ENCODE measurements at places on chromosomes 12 and 14.

DNA sequence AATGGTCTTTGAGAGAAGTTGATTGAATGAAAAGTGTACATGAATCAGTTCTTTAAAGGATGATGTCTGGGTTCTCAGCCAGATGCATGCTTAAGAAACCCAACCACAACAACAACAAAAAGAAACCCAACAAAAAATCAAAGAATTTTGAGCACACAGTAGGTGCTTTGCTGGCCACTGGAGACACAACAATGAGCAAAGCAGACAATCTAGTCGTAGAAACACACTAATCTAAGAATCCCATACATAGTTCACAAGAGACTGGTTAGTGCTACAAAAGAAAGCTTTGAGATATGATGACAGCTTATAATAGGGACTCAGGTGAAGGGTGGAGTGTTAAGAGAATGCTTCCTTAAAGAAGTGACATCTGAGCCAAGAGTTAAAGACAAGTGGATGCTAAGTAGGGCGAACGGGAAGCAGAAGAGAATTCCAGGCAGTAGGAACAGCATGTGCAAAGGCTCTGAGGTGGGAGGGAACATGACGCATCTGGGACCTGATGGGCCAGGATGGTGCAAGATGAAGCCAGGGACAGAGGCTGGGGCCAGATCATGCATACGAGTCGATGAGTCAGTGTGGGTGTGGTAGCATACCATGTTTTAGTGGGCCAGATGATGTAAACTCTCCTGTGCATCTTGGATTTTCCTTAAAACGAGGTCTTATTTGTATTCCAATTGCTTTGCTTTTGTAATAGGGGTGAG lies 4.6 kb upstream of the HIP1R start:
- no peak for DNase-seq

GRCh38 chr12:8846305-8846704 lies 23.9 kb downstream of the A2ML1 start:
- no peak for DNase-seq

- no peak for DNase-seq
These were observed 11.2 kb upstream of the GNPNAT1 start for GRCh38 chr14:52802597-52802996.

DNA sequence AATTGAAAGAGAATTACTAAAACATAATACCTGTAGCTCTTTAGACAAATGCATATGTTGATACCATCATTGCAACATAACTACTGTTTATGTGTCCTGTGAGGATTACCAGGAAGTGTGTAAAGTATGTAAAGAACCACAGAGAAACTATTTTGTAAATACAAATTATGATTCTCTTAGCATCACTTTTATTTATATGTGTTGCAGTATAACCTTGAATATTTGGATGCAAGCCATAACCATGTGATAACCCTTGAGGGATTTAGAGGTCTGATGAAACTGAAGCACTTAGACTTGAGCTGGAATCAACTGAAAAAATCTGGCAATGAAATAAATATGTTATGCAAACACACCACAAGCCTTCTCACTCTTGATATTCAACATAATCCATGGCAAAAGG lies 77.5 kb downstream of the LRRC9 start:
- DNase-seq: peak; percentile 83

GRCh38 chr12:71967211-71967610 lies 28.6 kb downstream of the TPH2 start:
- DNase-seq: no peak

DNA sequence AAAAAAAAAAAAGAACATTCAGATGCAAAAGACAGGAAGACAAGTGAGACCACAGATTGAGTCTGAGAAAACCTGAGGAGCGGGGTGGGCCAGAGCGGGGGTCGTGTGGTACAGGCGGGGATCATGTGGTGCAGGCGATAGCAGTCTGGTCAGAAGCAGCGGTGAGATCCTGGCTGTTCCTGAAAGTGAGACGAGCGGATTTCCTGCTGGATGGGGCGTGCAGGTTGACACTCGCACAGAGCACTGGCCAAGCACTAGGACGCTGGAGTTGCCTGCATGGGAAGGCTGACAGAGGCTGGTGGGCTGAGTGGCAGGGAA lies 35.7 kb downstream of the CDC42BPB start:
- no peak for DNase-seq

DNA sequence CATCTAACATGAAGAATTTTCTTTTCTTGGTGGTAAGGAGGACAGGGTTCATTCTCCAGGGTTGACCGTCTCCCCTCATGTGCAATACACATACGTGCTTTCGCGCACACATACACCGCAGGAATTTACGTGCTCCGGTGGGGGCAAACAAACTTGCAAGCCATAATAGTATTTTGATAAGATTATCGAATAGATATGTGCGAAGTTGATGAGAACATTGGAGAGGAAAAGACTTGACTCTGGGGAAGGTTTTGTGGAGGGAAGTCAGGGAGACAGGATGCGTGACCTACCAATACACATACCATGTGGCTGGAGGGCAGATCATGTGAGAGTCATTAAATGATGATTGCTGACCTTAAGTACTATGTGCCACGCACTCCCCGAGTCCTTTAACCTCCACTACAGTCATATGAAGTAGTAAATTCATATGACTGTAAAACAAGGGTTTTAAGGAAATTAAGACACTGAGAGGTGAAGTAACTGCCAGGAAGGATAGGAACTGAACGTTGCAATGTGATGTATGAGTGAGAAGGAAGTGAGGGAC lies 921 bp downstream of the RAD51B start:
- no peak for DNase-seq

GRCh38 chr12:124481257-124481750 lies 86.1 kb downstream of the NCOR2 start:
- no peak for DNase-seq

GRCh38 chr12:11876307-11876706 lies 194.4 kb upstream of the BCL2L14 start:
- no peak for DNase-seq

GRCh38 chr12:4535092-4535491 lies 3.6 kb upstream of the RAD51AP1 start:
- no peak for DNase-seq

DNA sequence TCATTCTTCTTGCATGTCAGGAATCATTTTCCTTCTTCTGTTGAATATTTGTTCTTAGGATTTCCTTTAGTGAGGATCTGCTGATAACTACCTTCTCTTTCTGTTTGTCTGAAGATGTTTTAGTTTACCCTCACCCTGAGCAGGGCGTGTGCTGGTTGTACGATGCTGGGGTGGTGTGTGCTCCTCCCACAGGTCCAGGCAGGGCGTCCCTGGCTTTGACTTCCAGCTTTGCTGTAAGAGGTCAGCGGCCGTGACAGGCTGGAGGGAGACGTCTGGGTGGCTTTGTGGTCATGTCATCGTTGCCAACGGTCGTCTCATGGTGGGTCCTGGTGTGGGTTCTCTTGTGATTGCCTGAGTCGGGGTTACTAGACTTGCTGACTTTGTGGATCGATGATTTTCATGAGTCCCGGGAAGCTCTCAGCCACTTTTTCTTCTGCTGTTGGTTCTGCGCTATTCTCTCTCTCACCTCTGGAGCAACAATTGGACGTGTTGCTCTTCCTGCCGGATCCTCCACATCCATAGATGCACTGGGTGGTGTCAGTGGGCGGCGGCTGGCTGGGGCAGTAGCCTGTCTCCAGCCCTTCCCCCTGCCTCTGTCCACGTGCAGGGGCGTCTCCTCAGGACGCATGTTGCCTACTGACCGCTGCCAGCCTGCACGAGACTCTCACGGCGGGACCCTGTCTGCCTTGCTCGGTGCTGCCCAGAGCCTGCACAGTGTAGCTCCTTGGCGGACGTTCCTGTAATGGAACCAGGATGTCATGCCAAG lies 8.4 kb downstream of the PACS2 start:
- no peak for DNase-seq

DNA sequence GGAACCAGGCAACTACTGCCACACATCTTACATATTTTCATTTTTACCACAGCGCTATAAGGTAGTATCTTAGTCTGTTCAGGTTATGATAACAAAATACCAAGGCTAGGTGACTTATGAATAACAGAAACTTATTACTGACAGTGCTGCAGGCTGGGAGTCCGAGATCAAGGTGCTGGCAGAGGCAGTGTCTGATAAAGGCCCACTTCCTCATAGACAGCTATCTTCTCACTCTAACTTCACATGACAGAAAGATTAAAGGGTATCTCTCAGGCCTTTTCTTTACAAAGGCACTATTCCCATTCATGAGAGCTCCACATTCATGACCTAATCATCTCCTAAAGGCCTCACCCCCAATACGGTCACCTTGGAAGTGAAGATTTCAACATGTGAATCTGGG lies 59.8 kb upstream of the MDM1 start:
- DNase-seq: no peak

- DNase-seq: no peak
These were observed 118.0 kb downstream of the TRHDE start for GRCh38 chr12:72390146-72390545.

DNA sequence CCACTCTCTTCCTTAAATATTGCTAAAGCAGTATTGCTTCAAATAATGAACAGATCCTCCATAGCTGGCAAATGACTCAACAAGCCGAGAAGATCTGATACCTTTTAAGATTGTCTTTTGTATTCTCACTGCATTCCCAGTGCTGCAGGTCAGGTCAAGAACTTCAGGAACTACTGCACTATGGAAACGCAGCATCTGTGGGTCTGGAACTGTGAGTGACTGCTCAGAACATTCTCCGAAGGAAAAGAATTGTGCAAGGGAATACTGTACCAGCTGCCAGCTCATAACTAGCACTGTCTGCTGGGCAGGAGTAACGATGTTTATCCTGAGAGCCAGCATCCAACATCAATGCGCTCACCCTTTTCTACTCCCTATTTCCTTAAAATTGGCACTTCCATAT lies 348.0 kb upstream of the SOX5 start:
- no peak for DNase-seq

- DNase-seq: no peak
These were observed 16.0 kb downstream of the PRIMA1 start for GRCh38 chr14:93772263-93772662.

- DNase-seq: no peak
These were observed 880 bp upstream of the FLRT2 start for GRCh38 chr14:85528897-85529631.

DNA sequence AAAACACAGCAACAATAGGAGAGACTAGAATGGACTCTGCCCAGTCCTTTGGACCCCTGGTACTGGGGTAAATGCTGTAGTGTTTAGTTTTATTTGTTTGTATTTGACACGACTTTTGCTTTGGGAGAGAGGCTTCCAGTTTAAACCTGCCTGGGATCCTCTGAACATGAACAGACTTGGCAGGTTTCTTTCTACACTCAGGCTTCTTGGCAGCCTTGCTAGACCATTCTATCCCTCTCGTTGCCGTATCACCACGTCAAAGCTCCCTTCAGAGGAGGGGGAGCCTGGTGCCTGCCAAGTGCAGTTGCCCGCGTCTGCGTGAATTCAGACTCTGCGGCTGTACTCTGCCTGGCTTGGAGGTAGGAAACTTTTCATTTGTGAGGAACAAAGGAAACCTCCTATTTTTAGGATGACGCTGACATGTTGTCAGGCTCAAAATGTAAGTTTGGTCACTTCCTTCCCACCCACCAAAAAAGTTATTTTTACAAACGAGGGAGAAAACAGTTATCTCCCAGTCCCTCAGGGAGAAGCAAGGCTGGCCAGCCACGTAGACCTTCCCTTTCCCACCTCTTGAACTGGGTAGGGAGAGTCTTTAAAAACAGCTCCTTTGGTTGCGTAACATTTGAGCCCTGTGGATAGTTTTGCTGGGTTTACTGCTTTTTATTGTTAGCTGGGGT lies 25.9 kb downstream of the CD9 start:
- DNase-seq: no peak

DNA sequence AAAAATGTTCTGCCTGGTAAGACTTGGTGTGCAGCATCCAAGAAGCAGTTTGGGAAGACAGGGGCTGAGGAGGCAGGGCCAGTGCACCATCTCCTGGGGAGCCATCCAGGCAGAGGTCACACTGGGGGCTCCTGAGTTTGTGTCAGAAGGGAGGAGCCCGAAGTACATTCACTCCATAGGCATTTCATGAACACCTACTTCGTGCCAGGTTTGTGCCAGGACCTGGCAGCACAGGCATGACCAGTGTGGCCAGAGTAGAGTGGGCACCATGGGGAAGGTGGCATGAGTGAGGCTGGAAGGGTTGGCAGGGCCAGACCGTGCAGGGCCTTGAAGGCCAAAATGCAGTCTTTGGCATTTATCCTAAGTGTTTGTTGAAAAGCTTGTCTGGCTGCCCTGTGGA lies 86.5 kb upstream of the RIN3 start:
- DNase-seq: no peak

Measured in NCI-H2029 treated with DMSO at 0.1 percent for 48 hours (cell line).